Ecto neural progenitor cell (in vitro differentiated cells): ENCODE measurements at places on chromosomes 7 and 10.

GRCh38 chr10:126387041-126387921 lies 996 bp downstream of the ADAM12 start:
- peak; percentile 82 for DNase-seq

DNA sequence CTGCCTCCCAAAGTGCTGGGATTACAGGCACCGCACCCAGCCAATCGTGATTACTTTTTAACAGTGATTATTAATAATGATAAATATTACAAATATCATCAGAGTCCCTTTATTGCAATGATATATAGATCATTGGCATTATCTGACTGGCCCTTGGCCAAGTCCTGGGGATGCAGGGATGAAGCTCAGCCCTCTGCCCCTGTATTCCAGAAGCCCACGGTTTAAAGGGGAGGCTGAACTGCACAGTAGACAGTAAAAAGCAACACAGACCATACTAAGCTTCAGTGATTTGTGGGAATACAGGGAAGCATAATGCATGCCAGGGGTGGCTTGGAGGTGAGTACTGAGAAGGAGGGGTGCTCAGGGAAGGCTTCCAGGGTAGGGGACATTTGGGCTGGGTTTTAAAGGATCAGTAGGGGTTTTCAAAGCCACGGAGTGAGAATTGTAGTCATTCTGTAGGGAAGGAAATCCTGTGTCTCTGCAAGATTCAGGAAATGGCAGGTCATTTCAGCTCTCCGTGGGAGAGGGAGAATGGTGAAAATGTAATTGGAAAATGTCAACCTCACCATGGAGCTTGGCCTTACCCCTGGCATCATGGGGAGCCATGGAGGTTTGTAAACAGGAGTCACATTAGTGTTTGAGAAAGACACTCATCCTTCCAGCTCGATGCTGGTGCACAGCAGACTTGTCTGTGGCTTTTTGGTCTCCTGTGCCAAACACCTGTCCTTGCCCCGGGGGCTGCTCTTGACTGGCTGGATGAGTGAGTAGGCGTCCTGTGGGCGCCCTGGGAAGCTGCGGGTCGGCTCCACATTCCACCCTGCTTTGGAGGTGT lies 8.8 kb downstream of the ADAMTS14 start:
- DNase-seq, result no peak

DNA sequence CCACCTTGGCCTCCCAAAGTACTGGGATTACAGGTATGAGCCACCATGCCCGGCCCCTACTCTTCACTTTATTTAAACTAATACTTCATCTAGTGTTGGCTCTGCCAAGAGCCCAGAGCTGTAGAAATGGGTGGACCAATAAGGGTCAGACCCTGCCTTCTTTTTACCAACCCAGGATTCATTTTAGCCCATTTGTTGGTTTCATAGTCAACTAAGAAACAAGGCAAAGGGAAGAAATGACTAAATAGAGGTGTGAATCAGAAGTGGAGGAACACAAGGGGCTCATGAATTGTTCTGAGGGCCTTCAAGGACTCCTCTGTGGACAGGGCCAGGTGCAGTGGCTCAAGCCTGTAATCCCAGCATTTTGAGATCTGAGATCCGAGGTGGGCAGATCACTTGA lies 1.1 kb downstream of the ANKRD2 start:
- DNase-seq, result no peak

- no peak for DNase-seq
These were observed 107.2 kb downstream of the CDK6 start for GRCh38 chr7:92729172-92729571.

- DNase-seq, result no peak
These were observed 111.8 kb upstream of the ZNF438 start for GRCh38 chr10:31143331-31143935.

GRCh38 chr10:69461243-69462025 lies 10.2 kb downstream of the TSPAN15 start:
- DNase-seq, result no peak

DNA sequence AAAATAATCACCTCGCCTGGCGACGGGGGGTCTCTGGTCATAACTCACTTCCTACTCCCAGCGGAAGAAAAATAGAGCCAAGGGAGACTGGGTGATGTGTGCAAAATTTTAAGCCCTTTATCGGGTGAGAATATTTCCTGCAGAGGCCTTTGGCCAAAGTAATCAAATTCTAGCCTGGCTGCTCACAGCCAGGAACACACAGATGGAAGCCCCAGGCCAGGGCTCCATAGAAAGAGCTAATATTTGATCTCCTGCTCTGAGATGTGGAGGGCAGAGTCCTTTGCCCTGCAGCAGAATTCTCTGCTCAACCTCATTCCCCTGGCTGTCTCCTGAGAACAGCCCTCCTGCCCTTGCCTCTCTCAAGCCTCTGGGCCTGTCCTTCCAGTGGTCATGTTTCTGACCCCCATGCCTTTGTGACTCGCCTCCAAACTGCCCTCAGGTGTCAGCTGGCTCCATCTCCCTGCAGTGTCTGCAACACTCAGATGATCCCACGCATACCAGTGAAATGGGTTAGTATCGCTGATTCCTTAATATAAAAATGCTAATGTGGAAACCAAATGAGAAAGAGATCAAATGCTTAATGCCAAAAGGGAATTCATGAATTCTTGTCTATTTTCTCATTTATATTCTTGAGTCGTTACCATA lies 34.5 kb downstream of the FRMD4A start:
- peak; percentile 62 for DNase-seq

- DNase-seq, result no peak
These were observed 5.3 kb downstream of the NRP1 start for GRCh38 chr10:33329178-33329577.

- DNase-seq, result no peak
These were observed 81.1 kb downstream of the CAMK1D start for GRCh38 chr10:12430406-12430982.

DNA sequence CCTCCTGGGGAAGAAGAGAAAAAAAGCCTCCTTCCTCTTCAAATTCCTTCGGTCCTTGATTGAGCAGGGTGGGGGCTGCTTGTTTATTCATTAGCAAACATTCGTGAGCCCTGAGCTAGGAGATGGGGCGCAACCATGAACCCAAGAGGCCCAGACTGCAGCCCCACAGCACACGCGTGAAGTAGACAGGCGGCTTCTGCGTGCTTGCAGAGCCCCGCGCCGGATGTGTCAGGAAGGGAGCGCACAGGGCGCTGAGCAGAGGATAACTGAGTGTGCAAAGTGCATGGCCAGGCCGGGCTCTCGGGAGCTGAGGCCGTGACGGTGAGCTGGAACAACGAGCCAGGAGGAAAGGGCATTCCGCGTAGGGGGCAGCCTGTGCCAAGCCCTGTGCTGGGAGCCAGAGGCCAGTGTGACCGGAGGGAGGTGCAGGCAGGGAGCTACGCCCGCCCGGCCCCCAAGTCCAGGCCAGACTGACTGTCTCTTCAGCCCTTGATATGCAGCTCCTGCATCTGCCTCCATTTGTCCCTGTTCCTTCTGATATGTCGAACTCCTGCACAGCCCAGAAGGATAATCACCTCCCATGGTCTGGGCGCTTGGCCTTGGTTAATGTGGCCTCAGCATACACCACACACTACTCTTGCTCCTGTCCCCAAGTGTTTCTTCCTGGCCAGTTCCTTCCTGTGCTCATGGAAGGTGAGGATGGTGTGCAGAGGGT lies 4.6 kb downstream of the FOXL3 start:
- DNase-seq, result no peak

GRCh38 chr10:84344526-84344925 lies 16.1 kb downstream of the CCSER2 start:
- DNase-seq, result no peak

- no peak for DNase-seq
These were observed 24.1 kb downstream of the PDLIM1 start for GRCh38 chr10:95266674-95267095.

- DNase-seq, result no peak
These were observed 183.1 kb downstream of the NRP1 start for GRCh38 chr10:33151344-33151864.

DNA sequence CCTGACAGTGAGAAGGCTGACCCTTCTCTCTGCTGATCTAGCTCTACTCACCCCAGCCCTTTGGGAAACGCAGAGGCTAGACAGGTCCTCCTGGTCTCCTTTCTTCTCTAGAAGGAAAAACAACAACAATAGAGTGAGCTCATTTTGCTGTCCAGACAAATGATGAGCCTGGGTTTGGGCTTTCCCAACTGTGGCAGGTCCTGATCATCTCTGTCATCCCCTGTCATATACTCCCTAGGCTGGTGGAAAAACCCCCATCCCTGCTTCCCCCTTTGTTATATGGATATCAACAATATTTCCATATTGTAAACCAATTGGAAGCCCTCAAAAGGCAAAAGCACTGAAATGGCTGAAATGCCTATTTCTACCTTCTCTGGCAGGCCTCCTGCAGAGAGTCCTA lies 9.2 kb upstream of the DDIT4 start:
- no peak for DNase-seq

DNA sequence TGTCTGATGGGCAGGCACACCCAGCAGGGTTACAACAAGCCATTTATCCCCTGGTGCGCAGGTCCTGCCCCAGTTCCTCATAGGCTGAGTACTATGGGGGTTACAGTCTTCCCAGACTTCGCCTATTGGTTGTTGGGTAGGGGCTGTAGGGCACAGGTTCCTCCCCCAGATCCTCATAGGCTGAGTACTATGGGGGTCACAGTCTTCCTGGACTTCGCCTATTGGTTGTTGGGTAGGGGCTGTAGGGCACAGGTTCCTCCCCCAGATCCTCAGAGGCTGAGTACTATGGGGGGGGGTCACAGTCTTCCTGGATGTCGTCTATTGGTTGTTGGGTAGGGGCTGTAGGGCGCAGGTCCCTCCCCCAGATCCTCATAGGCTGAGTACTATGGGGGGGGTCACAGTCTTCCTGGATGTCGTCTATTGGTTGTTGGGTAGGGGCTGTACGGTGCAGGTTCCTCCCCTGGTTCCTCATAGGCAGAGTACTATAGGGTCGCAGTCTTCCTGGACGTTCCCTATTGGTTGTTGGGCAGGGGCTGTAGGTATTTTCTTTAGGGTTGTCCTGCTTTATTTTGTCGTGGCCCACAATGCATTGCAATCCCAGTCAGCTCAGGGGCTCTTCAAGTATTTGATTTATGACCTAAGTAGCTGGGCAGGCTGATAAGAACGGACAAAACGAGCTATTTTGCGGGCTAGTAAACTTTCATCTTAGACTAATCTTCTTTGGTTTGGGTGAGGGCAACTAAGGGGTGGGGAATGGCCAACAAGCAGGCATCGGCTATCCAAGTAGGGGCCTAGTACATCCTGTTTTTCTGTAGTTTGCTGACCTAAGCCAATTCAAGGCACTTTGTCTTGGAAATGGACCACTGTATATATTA lies 3.4 kb downstream of the LRRC27 start:
- no peak for DNase-seq
